ENCODE measurements at places on chromosomes 12 and 14.

GRCh38 chr12:89882050-89882449, 173.4 kb upstream of the ATP2B1 start:
- no peak for DNase-seq

DNA sequence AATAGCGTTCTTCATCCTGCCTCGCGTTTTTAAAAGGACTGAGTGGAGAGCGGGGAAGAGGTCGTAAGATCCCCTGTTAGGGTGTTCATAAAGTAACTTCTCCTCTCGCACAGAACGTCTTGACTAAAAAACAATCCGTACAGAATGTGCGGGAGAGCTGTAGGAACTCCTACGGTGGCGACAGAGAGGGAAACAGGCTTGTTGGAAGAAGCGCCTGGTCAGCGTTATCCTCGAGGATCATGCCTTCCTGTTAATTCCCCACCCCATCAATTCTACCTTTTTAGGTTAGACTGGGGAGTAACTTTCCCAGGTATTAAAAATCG, 399 bp upstream of the WASHC4 start:
- no peak for DNase-seq

DNA sequence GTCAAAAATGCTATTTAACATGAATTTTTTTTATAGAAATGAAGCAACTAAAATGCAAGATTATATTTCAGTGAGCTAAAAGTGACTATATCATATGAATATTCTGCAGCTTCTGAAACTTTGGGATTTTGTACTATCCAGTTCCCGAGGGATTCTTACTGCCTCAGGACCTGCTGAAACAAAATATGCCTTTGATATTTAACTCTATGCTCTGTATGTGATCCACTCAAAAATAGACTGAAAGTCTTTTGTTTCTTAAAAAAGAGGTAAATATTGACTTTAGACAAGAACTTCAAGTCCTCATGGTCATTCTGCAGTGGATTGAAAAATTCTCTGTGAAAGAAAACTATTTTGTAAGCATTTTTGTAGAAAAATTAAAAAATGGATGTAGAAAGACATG, 22.4 kb downstream of the CNTN1 start:
- no peak for DNase-seq

DNA sequence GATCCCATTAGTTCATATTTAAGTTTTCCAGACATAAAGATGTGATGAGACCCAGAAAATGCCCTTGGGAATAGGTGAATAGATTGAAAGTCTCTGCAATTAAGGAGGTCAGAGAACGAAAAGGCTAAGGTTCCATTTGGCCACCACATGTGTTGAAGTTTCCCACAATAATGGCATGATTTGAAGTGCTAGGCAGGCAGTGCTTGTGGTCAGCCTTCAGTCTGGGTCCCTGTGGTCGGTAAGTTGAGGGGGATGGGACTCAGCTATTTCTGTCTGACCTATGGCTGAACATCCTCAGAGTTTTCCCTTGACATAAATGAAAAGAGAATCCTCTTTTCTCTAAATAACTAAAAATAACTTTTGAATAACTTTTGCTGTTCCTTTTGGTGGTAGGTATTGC, 92.4 kb downstream of the PELI2 start:
- DNase-seq = no peak

- no peak for DNase-seq
These were observed 191.1 kb downstream of the CALM1 start for GRCh38 chr14:90587918-90588317.

- no peak for DNase-seq
These were observed 460.0 kb downstream of the FUT8 start for GRCh38 chr14:65872536-65872935.

DNA sequence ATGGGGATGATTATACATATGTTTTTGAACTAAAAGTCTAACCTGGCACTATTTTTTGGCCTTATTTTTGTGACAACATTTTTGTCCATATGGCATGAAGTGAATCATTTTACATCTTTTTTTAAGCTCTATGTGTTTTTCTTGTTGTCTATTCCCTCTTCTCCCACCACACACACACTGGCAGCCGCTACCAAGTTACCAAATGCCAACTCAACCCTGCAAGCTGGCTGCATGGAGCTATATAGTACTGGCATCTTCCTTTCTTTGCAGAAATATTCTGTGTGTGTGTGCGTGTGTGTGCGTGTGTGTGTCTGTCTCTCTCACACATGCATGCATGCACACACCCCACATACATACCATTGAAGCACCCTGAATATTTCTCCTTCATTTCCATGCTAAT, 278.9 kb upstream of the SOX5 start:
- DNase-seq = no peak

- DNase-seq = no peak
These were observed 42.1 kb upstream of the LIN7A start for GRCh38 chr12:80979816-80980215.

- DNase-seq = no peak
These were observed 242.7 kb downstream of the BCL11B start for GRCh38 chr14:99029145-99029915.

DNA sequence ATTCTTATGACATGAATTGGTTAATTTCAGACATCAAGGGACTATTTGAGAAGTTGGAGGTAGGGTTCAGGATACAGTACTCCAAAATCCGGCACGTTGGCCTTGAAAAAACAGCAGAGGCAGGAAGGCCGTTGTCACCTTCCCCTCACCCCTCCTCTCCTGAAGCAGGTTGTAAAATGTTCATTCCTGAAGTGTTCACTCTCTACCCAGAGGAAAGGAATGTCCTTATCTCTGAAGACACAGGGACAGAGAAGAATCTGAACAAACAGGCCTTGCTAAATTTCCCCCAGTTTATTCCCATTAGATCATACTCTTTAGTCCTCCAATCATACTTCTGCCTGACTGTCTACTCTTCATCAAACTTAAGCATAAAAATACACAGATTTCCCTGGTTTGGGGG, 313.6 kb downstream of the ZFP36L1 start:
- no peak for DNase-seq

GRCh38 chr14:68679746-68680467, 113.0 kb downstream of the ZFP36L1 start:
- no peak for DNase-seq

DNA sequence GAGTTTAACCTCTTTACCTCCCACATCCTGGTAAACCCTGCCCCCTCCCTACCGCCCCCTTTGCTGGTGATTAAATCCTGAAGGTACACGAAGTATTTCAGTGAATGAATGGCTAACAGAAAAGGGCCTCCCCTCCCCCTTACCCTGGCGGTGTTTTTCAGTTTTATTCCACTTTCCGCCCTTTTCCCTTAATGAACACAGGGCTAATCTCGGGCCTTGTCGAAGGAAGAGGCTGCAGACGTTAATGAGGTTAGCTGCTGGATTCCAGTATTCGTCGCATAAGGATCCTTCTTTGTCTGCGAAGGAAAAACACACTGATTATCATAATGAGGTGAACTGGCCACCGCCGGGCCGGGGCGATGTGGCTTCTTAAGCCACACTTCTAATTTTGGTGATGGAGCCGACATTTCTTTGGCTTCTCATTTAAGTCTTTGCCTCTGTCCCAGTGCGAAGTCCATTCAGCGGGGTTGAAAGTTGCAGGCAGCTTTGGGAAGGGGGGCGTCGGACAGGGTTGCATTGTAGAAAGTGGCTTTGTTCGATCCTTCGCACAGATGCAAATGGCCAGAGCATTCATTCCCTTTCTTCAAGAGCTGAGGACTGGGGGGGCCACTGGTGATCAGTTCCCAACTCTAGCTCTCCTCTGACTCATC, 6.5 kb downstream of the MEG3 start:
- no peak for DNase-seq

- no peak for DNase-seq
These were observed 196.7 kb downstream of the TTC6 start for GRCh38 chr14:37792124-37792523.

- DNase-seq = no peak
These were observed 704.3 kb upstream of the FLRT2 start for GRCh38 chr14:84825481-84826251.

GRCh38 chr12:29782871-29783772, 620 bp downstream of the TMTC1 start:
- DNase-seq = no peak

DNA sequence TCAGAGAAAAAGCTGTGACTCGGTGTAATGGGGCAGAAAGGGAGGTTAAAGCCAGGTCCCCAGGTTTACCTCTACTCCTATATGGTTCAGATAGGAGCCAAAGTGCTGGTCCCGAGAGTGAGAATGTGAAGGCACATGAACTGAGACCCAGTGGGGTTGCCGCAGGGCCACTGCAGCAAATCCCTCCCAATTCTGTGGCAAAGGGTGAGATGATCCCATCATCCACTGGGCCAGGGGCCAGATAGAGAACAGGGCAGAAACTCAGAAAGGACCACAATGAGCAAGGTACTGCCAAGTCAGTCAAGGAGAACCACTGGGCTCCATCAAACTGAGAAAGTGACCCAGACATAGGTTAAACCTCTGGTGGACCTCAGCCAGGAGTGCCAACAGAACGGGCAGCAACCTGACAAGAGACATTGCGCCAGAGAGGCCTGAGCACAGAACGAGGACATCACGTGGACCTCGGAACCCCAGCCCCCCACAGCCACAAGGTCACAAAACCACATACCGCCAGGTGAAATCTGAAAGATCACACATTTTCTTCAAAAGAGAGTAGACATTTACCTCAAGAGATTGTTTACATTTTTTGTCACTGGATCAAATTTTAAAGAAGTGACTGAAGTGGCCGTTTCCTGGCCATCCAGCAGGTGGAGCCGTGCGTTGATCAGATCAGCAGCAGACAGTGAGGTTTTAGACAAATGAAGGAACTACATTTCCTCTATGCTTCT, 20.5 kb upstream of the ITPR2 start:
- DNase-seq = peak; percentile 48

- DNase-seq = no peak
These were observed 1.9 kb downstream of the SSH1 start for GRCh38 chr12:108855284-108856169.

- DNase-seq = no peak
These were observed 1513.6 kb upstream of the SEL1L start for GRCh38 chr14:83047059-83047830.

- no peak for DNase-seq
These were observed 375.1 kb downstream of the BMP4 start for GRCh38 chr14:53581504-53581903.

Measured in activated naive CD4-positive, alpha-beta T cell (primary cell).